ENCODE measurements at places on chromosomes 13 and 19.

DNA sequence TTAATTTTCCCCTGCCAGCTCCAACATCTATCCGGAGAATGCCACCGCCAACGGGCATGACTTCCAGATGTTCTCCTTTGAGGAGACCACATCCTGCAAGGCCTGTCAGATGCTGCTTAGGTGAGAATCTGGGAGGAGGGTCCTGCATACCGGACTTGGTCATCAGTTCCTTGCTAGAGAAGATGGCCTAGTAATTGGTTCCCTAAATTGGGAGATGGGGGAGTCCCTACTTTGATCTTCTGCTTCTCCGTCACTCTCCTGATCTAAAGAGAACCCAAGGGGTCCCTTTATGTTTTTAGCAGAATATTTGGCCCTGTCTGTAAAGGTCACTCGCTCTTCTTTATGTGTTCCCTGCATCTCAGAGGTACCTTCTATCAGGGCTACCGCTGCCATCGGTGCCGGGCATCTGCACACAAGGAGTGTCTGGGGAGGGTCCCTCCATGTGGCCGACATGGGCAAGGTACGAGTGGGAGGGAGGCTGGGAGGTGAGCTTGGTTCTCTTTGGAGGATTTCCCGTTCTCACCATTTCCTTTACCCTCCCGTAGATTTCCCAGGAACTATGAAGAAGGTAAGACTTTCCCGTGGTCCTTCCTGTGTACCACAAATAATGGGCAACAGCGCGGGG lies 54.1 kb upstream of the ADGRE1 start:
- no peak for DNase-seq

- DNase-seq: peak; percentile 53
These were observed 115.8 kb downstream of the ZIC5 start for GRCh38 chr13:99855526-99856420.

- no peak for DNase-seq
These were observed 540 bp upstream of the ZFP36 start for GRCh38 chr19:39405958-39406655.

- DNase-seq: peak; percentile 89
These were observed 7.2 kb upstream of the ZNF606 start for GRCh38 chr19:58009666-58010301.

DNA sequence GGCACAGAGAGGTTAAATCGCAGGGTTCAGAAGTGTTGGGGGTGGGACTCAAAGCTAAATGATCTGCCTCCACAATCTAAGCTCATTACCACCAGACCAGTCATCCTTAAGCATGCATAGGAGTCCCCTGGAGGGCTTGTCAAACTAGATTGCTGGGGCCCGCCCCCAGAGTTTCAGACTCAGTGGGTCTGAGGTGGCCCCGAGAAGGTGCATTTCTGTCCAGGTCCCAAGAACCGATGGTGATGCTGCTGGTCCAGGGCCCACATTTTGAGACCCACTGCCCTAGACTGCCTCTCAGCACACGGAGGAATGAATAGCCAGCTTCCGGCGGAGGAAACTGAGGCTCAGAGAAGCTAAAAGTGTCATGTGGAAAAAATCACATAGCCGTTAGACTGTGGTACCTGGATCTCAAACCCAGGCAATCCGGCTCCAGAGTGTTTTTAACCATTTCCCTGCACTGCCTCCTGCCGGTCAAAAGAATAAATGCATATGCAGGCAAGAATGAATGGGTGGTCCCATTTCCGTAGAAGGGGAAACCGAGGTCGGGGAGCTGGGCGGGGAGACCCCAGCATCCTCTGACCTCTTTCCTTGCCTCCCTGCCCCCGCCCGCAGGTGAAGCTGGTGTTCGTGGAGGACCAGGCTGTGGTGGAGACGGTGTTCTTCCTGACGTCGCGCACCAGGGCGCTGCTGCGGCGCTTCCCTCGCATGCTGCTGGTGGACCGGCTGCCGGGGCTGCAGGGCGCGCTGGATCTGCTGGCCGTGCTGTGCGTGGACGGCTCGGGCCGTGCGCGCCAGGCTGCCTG lies 23.8 kb downstream of the ZSWIM9 start:
- DNase-seq: no peak

DNA sequence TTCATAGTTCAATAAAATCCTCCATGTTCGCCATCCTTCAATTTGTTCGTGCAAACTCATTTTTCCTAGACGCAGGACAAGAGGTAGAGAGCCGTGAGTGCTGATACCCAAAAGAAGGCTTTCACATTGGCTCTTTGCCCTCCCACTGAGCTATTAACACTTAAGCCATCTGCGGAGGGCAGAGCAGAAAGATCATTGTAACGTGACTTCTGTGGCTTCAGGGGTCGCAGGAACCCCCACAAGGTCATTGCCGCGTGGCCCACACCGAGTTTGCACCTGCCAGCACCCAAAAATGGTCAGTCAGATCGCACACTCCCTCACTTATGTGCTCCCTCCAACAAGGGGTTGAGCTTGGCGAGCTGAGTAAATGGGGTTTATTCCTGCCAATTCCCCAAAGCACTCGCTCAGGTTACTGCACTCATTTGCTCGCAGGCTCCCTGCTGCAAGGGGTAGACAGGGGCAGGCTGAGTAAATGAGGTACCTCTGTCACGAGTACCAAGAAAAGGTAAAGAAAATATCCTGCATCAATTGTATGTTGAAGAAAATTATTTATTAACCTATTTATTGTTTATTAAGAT lies 144.1 kb downstream of the PRR20E start:
- no peak for DNase-seq

DNA sequence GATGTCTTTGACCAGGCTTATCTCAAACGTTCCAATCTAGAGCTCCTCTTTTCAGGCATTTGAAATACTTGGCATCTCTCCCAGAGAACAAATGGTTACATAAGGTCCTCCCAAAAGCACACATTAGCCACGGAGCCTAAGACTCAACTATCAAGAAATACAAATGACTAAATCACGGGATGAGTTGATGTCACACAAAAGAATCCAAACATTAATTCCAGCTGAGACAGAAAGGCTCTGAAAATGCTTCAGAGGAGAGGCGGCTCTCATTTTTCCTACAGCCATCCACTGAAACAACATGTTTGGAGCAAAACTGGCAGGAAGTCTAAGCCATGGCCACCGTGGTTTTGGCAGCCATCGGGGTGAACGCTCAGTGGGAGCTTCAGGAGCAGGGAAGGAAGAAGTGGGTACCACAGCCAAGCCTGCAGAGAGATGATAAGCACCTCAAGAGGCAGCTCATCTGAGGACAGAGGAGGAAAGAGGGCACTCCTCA lies 122.5 kb downstream of the STK24 start:
- peak; percentile 95 for DNase-seq

DNA sequence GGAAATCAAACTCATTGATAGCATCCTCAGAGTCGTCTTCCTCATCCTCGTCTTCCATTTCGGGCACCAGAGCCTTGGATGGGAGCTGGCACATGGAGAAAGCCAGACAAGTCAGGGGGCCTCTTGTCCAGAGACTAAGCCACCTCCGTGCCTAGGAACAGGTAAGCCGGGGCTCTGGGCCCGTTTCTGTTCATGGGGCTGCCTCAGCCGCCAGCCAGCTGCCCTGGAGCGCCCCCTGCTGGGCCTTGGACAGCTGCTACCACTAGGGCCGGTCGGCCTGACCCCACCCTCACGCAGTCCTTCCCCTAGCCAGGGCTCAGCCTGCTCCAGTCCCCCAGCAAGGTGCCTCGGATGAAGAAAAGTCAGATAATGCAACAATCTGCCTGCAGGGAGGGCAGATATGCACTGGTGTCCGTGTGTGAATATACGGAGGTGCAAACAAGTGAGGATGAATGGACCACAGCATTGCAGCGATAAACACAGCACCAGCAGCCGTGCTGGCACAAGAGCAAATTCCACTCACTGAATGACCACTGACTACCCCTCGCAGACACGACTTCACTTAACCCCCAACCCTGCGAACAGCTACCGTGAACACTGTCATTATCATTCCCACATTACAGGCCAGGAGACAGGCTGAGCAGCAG lies 11.9 kb upstream of the PRKD2 start:
- peak; percentile 41 for DNase-seq

DNA sequence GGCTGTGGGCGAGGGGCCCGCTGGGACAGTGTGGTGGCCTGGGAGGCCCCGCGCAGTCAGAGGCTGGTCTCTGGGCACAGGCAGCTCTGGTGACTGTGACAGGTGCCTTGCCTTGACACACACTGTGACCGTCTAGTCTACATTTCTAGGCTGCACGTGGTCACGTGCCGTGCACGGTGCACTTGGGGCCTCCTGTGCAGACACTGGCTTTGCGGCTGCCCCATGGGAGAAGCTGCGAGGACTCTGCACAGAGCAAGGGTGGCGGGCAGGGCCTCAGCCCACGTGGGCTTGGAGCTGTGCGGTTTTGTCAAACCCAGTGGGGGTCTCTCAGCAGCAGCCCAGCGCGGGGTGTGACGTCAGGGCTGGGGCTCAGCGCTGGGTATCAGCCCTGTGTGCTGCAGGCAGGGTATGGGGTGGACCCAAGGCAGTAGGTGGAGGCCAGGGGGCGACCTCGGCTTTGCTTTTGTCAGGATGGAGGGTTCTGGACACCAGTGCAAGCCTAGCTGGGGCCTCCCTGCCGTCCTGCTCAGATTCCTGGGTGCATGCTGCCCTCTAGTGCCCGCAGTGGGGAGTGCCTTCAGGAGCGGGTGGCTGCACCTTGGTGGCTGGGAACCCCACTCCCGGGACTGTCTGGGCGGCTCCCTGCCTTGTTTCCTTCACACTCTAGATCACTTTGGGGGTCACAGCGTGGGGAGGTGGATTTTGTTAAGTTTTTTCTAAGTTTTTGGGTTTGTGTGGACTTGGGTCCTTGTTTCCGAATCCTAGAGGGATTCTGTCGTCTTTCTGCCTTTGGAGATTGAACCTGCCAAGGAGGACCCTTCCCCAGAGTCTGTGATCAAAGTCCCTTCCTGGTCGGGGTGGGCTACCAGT lies 62.6 kb downstream of the KDM4B start:
- DNase-seq: peak; percentile 88

- DNase-seq: no peak
These were observed 564.8 kb upstream of the SLITRK1 start for GRCh38 chr13:84446972-84447639.

DNA sequence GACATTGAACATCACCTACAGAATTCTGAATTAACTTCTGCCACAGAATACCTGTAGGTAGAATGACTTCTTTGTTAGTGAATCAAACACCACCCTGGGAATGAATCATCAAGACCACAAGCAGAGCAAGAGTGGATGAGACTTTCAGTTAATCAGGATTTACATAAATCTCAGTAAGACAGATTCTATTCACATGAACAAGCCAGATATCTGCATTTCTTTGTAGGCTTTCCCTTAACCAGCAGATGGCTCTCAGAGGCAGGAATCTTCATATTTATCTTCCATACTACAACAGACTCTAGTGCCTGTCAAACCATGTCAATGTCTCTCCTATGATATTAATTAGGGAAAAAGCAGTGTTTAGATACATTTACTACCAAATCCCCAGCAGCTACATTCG lies 412.1 kb downstream of the KLF12 start:
- DNase-seq: peak; percentile 14

- peak; percentile 90 for DNase-seq
These were observed 53.4 kb upstream of the AKAP11 start for GRCh38 chr13:42218576-42218975.

- DNase-seq: no peak
These were observed 6.0 kb upstream of the FNDC3A start for GRCh38 chr13:48969685-48970084.

- no peak for DNase-seq
These were observed 10.3 kb downstream of the TBCB start for GRCh38 chr19:36125557-36125956.

GRCh38 chr13:42612021-42612765 lies 38.2 kb downstream of the TNFSF11 start:
- DNase-seq: no peak

GRCh38 chr13:27770809-27771208 lies 21.5 kb upstream of the GSX1 start:
- peak; percentile 39 for DNase-seq

DNA sequence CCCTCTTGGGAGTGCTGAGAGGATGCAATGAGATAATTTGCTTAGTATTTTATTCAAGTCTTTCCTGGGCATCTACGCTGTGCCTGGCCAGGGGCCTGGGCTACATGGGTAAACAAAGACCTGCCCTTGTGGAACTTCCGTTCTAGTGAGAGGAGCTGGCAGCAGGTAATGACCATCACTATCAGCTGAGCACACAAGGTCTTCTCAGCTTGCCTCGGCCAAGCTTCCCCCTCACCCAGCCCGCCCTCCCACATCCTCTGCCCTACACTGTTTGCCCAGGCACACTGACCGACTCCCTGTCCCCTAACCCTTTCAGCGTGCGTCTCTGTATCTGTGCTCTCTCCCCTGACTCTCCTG lies 8.6 kb upstream of the FKRP start:
- no peak for DNase-seq

- DNase-seq: peak; percentile 38
These were observed 35.9 kb upstream of the MAB21L1 start for GRCh38 chr13:35512271-35512920.

- no peak for DNase-seq
These were observed 18.1 kb downstream of the DGKH start for GRCh38 chr13:42066542-42066941.

DNA sequence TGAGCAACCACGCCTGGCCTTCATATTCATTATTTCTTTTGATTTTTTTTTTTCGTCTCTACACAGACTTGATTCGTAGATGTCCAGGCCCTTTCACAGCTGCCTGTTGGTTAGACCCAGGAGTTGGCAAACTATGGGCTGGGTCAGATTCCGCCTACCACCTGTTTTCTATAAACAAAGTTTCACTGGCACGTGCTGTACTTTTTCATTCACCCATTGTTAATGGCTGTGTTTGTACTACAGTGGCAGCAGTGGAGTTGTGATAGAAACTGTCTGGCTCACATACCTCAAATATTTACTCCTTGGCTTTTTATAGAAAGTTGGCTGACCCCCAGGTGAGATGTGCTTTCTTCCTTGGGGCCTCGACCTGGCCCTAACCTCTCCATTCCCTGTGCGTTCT lies 72.9 kb upstream of the TEX29 start:
- no peak for DNase-seq
